ENCODE measurements at places on chromosomes 12 and 14. TPM values are rescaled to one million over a fixed set of nuclear protein-coding genes. Genes with fewer than 3 reads are reported as not detected.

GRCh38 chr12:79655036-79655435 is 35.7 kb downstream of the PAWR start:
- H3K4me1 ChIP-seq: no peaks in the 10 kb centered on the region
- no peaks in the 10 kb centered on the region for H3K27me3 ChIP-seq
- no peak for DNase-seq
- H3K27ac ChIP-seq: no peak overlapping the region
- H3K36me3 ChIP-seq: no peaks in the 10 kb centered on the region
- H3K4me3 ChIP-seq: no peak overlapping the region

GRCh38 chr14:59695198-59695597 is 118.6 kb upstream of the CCDC175 start:
- H3K4me1 ChIP-seq: no peaks in the 10 kb centered on the region
- H3K36me3 ChIP-seq: no peaks in the 10 kb centered on the region
- H3K27ac ChIP-seq: no peak overlapping the region
- DNase-seq: no peak
- no peak overlapping the region for H3K4me3 ChIP-seq

- DNase-seq: no peak
- no peaks in the 10 kb centered on the region for H3K36me3 ChIP-seq
- H3K4me1 ChIP-seq: no peaks in the 10 kb centered on the region
- H3K27ac ChIP-seq: no peak overlapping the region
- H3K4me3 ChIP-seq: no peak overlapping the region
Measured at GRCh38 chr14:57657487-57657886, 163.8 kb upstream of the CCDC198 start.

DNA sequence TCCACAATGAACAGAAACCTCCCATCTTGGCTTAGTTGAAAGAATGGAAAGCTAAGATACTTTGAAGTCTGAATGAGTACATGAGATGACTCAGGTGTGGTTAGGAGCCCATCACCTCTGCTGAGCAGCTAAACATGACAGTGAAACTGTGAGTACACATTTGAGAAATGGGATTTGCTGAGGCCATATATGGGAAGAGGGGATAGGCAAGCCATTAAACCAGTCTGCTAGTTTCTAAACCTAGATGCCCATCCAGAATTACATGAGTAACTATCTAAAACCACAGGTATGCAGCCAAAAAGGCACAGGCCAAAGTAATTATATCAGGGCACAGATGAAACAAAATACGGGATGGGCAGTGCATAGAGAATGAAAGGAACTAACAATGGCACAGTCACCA is 41.2 kb downstream of the NKX2-1 start:
- H3K4me1 ChIP-seq: no peaks in the 10 kb centered on the region
- no peak overlapping the region for H3K27ac ChIP-seq
- DNase-seq: no peak
- H3K36me3 ChIP-seq: no peaks in the 10 kb centered on the region
- H3K27me3 ChIP-seq: no peaks in the 10 kb centered on the region

DNA sequence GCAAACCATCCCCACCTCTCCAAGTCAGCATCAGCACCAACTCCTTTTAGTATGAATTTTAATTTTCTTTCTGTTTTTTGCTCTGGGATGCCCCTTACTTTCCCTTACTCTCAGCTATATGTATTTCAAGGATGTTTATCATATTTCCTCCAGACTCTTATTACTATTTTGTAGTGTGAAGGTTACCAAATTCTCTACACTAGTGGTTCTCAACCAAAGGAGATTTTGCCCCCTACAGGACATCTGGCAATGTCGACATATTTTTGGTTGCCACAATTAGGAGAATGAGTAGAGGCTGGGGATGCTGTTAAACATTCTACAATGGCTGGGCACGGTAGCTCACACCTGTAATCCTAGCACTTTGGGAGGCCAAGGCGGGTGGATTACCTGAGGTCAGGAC is 29.1 kb upstream of the SOS2 start:
- H3K4me3 ChIP-seq: no peak overlapping the region
- DNase-seq: no peak
- no peaks in the 10 kb centered on the region for H3K36me3 ChIP-seq
- no peaks in the 10 kb centered on the region for H3K4me1 ChIP-seq

GRCh38 chr14:35362450-35362849 is 42.1 kb downstream of the NFKBIA start:
- no peaks in the 10 kb centered on the region for H3K27me3 ChIP-seq
- no peak for DNase-seq
- no peak overlapping the region for H3K4me3 ChIP-seq
- H3K36me3 ChIP-seq: no peaks in the 10 kb centered on the region
- peaks cover 18% of the 10 kb centered on the region for H3K4me1 ChIP-seq

DNA sequence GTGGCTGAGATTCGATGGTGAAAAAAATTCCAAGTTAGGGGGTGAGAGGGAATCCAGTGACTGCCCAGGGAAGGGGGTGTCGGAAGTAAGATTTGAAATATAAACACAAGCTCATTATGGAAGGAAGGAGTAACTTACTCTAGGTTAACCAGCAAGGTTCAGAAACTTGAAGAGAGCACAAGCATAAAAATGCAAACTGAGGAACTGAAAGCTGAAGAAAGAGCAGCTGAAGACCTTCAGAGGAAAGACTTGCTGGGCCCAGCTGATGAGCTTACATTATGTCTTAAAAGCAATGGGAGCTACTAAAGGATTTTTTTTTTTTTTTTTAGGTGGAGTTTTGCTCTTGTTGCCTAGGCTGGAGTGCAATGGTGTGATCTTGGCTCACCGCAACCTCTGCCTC is 189.7 kb upstream of the GRIN2B start:
- H3K4me1 ChIP-seq: no peaks in the 10 kb centered on the region
- no peaks in the 10 kb centered on the region for H3K27me3 ChIP-seq
- no peaks in the 10 kb centered on the region for H3K36me3 ChIP-seq
- no peak overlapping the region for H3K4me3 ChIP-seq
- no peak for DNase-seq
- no peak overlapping the region for H3K27ac ChIP-seq

- H3K4me3 ChIP-seq: no peak overlapping the region
- H3K36me3 ChIP-seq: no peaks in the 10 kb centered on the region
- no peaks in the 10 kb centered on the region for H3K4me1 ChIP-seq
- no peak for DNase-seq
Measured at GRCh38 chr14:40122968-40123648, 690.9 kb upstream of the FBXO33 start.

GRCh38 chr12:14769466-14769968 is 33.8 kb downstream of the WBP11 start:
- peak; percentile 75 for DNase-seq
- H3K4me3 ChIP-seq: peak overlapping the region; percentile 65
- H3K4me1 ChIP-seq: peaks cover 24% of the 10 kb centered on the region
- no peaks in the 10 kb centered on the region for H3K27me3 ChIP-seq
- no peaks in the 10 kb centered on the region for H3K36me3 ChIP-seq

DNA sequence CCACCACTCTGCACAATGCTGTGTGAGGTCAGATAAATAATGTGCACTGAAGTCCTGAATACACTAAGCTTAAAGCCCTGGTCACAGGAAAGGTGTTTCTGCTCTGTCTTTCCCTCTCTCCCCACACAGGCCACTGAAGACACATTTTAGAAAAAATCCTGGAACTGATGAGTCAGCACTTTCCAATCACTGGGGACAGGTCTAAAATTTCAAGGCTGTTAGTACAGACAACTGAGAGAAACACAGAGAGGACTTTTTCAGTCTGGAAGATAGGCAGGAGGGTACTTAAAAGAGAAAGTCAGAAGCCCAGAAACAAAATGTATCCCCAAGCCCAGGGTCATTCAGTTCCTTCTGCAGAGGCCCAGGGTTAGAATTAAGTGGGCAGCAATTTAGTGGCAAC is 333.9 kb upstream of the CCDC196 start:
- DNase-seq: no peak
- no peak overlapping the region for H3K4me3 ChIP-seq
- H3K27me3 ChIP-seq: no peaks in the 10 kb centered on the region
- H3K4me1 ChIP-seq: no peaks in the 10 kb centered on the region

DNA sequence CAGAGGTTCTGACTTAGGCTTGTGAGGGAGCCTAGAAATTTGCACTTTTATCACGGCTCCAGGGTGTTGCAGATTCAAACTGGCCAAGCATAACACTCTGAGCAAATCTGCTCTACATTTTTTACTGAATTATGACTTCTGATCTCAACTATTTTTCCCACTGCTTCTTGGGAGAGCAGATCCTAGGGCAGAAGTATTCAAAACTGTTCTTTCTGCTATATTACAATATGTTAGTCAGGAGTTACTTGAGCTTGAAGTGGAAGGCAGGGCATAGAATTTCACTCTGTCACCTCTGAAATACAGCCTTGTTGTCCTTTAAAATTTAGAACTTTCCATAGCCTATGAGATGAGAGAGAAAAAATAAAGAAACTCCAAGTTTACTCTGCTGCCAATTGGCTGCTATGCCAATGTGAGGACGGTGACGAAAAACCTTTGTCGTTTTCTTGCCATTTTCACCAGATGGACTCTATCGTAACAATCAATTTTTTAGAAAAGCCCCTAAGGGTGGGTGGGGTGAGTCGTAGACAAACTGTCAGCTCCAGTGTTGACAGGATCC is 16.4 kb upstream of the KERA start:
- DNase-seq: no peak
- H3K4me1 ChIP-seq: no peaks in the 10 kb centered on the region
- H3K36me3 ChIP-seq: no peaks in the 10 kb centered on the region
- no peaks in the 10 kb centered on the region for H3K27me3 ChIP-seq

DNA sequence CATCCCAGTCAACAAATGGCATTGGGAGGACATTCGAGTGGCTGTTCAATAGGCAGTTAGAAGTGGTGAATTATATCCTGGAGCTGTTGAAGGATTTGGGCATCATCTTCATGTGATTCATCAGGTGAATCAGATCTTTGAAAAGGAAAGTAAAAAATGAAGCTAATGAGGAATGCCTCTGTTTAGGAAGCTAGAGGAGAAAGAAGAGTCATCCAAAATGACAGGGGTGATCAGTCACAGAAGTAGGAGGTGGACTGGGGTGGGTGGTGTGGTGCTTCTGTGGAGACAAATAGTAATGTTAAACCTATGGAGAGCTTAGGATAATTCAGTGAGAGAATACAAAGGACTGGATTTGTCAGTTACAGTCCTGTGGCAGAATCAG is 32.7 kb downstream of the DIP2B start:
- DNase-seq: no peak
- peaks cover 11% of the 10 kb centered on the region for H3K4me1 ChIP-seq
- H3K27ac ChIP-seq: no peak overlapping the region
- H3K4me3 ChIP-seq: no peak overlapping the region
- H3K36me3 ChIP-seq: no peaks in the 10 kb centered on the region

GRCh38 chr14:78782551-78782950 is 612.4 kb downstream of the NRXN3 start:
- H3K4me3 ChIP-seq: no peak overlapping the region
- H3K27ac ChIP-seq: no peak overlapping the region
- DNase-seq: no peak
- H3K27me3 ChIP-seq: no peaks in the 10 kb centered on the region
- no peaks in the 10 kb centered on the region for H3K36me3 ChIP-seq
- H3K4me1 ChIP-seq: no peaks in the 10 kb centered on the region

GRCh38 chr14:33941718-33942117 is 9.2 kb downstream of the EGLN3 start:
- H3K27ac ChIP-seq: no peak overlapping the region
- peaks cover 7% of the 10 kb centered on the region for H3K27me3 ChIP-seq
- H3K4me3 ChIP-seq: no peak overlapping the region
- H3K36me3 ChIP-seq: no peaks in the 10 kb centered on the region
- no peak for DNase-seq

DNA sequence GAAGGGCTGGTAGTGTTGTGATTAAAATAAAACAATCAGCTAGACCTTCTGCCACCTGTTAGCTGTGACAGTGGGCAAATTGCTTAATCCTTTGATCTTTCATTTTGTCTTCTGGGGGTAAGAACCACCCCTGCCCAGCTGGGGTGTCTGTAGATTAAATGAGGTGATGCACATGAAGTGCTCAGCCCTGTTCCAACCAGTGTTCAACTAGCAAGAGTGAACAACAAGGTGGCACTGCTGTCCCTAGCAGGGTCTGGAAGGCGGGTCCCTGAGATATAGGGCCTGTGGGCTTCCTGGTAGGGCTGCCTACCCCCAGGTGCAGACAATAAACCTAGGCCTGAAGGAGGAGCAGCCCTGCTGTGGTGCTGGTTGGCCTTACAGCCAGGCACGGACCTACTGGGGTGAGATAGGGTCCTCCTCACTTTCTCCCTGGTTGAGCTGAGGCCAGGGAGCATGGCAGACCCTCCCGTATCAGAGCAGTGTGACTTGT is 60.6 kb downstream of the ARL6IP4 start:
- no peak overlapping the region for H3K4me3 ChIP-seq
- no peak overlapping the region for H3K27ac ChIP-seq
- DNase-seq: no peak
- H3K36me3 ChIP-seq: no peaks in the 10 kb centered on the region
- H3K27me3 ChIP-seq: no peaks in the 10 kb centered on the region

GRCh38 chr12:27330846-27331245 is 1.8 kb upstream of the BMAL2 start:
- H3K27me3 ChIP-seq: no peaks in the 10 kb centered on the region
- H3K36me3 ChIP-seq: no peaks in the 10 kb centered on the region
- no peak overlapping the region for H3K27ac ChIP-seq
- peaks cover 7% of the 10 kb centered on the region for H3K4me1 ChIP-seq
- DNase-seq: no peak

DNA sequence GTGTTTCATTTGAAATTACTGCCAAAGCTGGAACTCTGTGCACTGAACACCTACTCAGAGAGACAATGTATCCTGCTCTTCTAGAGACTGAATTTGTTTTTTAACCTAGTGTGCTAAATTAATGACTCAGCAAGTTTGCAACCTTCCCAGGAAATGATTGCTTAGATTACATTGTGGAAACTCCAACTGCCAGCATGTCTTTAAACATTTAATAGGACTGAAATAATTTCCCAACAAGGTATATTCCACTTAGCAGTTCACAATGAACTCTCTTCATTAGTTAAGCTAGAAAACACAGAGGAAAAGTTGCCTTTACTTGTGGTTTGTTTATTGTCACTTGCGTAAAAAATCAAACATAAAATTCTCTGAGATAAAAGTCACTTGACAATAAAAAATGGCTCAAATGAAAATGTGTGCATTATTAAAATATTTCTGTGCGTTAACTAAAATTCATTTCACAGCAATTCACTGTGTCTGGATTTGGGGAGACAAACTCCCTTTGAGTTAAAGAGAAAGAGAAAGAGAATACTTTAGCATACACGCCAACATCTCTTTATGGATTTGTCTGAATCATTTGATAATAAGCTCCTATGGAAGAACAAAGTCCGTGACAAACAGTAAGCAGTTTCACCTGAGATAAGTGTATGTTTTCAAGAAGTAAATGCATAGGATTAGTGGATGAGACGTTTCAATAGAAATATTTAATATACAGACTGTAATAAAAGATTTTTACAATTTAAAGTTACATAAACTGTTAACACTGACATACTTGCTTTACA is 284.0 kb downstream of the PRKD1 start:
- H3K4me3 ChIP-seq: no peak overlapping the region
- H3K27ac ChIP-seq: no peak overlapping the region
- no peak for DNase-seq
- H3K27me3 ChIP-seq: no peaks in the 10 kb centered on the region
- no peaks in the 10 kb centered on the region for H3K36me3 ChIP-seq

- H3K27me3 ChIP-seq: no peaks in the 10 kb centered on the region
- H3K36me3 ChIP-seq: no peaks in the 10 kb centered on the region
- H3K4me3 ChIP-seq: no peak overlapping the region
- no peak for DNase-seq
Measured at GRCh38 chr14:61408498-61408897, 87.1 kb downstream of the PRKCH start.

GRCh38 chr14:100781952-100782351 is 44.0 kb upstream of the MEG3 start:
- H3K27me3 ChIP-seq: no peaks in the 10 kb centered on the region
- no peak overlapping the region for H3K27ac ChIP-seq
- no peak overlapping the region for H3K4me3 ChIP-seq
- no peaks in the 10 kb centered on the region for H3K36me3 ChIP-seq
- DNase-seq: no peak

Gene FAM90A1
- total RNA-seq: 0.28 TPM

Gene IAPP
- not detected for total RNA-seq

Gene RTL1
- 0.13 TPM for total RNA-seq

Gene RNASE13
- not detected for total RNA-seq

Gene DAO
- not detected for total RNA-seq
